AML-193 (cell line): ENCODE measurements at places on chromosomes 2 and 18.

DNA sequence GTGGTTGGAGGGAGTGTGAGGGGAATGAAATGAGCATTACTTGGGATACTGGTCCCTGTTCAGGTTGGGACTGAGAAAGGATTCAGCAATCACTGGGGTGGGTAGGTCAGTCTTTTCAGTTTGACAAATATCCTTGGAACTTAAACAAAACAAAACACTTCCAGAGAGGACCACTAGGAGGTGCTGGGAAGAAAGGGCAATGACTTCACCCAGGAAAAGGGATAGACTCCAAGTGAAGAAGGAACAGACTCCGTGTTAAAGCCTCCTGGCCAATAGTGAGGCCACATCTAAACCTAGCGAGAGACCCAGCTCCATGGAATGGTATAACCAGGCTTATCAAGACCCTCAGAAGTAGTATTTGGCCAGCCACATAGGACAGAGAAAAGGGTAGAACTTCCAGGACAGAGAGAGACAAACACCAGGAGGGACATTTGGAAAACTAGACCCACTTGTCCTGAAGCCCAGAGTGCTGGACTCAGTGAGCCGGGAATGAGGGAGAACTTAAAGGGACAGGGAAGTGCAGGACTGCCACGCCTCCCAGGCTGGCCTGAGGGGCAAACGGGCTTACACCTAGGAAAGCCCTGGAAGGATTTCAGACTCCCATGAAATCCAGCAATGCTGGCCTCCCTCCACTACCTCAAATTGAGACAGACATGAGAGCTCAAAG, 19.6 kb upstream of the KCNG3 start:
- peak; percentile 12 for DNase-seq

DNA sequence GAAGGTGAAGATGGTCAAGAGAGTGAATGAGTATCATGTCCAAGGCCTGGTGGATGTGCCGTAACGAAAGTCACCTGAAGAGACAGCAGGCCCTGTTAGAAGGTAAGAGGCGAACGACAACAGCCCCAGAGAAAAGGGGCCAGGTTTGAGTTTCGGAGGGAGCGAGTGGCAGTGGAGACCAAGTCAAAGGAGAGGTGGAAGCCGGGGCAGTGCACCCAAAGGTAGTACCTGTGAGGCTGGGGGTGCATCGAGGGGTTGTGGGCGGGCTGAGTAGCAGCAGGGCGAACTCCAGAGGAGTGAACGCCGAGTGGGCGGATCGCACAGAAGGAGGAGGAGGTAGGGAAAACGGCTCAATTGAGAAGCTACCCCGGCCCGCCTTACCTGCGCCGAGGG, 358 bp downstream of the USP37 start:
- no peak for DNase-seq

DNA sequence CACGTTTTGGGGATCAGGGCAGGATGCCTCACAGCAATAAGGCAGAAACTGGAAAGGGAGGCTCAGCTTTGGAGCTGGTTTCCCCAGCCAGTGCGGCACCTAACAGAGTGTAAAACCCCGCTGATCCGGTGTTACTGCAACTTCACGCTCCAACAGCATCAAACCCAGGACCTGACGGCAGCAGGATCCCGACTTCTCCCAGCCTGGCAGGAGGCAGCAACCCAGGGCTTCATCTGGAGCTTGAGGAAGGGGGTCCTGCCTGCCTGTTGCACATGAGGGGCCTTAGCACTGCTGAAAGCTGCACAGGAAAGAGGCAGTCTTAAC, 209.8 kb downstream of the MGAT5 start:
- DNase-seq, result no peak

- no peak for DNase-seq
Measured at GRCh38 chr2:9753665-9754531, 89.4 kb upstream of the TAF1B start.

- no peak for DNase-seq
Measured at GRCh38 chr18:3079653-3080052, 66.7 kb upstream of the LPIN2 start.

GRCh38 chr2:119160361-119160990, 1.9 kb upstream of the C1QL2 start:
- DNase-seq, result no peak

DNA sequence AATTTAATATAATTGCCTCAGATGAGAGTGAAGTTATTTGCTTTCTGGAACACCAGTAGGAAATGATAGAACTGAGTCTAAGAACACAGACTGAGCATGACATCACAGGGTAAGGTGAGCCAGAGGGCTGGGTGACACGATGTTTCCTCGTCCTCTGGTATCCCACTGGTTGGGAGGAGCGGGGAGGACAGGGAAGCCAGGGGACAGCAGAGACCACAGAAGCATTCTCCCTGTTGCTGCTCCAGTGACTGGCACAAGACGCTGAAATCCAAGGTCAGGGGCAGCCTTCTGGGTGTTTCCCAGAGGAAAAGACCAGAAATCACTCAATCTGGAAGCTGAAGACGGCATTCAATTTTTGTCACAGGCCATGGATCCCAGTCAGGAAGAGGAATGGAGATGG, 363.4 kb upstream of the SOX11 start:
- no peak for DNase-seq

DNA sequence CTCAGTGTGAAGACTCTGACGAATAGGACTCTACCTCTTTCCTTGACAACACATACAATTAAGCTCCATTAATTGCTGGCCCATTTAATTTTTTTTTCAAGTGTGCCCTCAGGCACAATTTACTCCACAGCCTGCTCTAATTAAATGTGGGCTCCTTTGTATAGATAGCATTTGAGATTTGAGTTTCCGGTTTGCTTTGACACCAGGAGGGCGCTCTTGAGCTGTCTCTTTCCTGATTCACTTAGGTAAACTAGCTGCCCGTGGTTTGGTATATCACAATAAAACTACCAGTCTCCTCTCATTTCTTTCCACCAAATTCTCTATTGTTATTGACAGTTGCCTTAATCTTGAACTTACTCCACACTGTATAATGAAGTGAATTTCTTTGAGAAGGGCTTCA, 666.0 kb downstream of the DSC3 start:
- DNase-seq, result peak; percentile 41

DNA sequence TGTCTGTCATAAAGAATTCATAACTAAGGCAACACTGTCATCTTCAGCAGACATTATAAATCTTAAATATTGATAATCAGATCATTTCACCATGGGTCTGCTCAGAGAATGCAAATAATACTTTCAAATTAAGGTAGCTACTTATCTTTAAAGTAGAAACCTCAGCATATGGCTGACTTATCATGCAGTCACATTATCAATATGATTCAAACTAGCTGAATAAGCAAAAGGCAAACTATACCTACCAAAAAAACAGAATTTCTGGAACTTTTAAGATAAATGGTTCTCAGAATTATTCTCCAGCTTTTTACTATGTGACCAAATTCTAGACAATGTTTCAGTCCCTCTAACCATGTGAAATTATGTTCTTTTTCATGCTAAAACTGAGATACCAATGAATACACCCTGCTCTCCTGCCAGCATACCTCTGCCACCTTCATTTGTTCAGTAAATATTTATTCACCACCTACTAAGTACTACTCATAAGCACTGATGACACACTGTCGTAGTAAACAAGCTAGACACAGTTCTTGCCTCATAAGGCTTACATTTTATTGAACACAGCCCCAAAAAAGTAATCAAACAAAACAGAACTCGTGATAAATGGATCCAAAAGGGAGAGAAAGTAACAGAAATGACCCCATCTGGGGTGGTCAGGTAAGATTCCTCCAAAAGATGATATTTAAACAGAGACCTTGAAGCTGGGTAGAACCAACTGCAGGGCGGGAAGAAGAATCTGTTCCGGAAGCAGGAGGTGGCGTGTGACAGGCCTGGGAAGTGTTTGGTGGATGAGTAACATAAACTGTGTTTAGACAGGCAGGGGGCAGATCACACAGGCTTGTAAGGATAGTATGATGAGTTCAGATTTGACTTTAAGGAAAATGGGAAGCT, 17.7 kb downstream of the SPIRE1 start:
- no peak for DNase-seq

- DNase-seq, result no peak
Measured at GRCh38 chr2:54673501-54673998, 49.9 kb upstream of the EML6 start.

- peak; percentile 67 for DNase-seq
Measured at GRCh38 chr2:53970724-53971602, at the start of gene PSME4. TSS of gene PSME4 (minus strand) at chr2:53970993. CDS start at chr2:53970784, 209 bp downstream.

DNA sequence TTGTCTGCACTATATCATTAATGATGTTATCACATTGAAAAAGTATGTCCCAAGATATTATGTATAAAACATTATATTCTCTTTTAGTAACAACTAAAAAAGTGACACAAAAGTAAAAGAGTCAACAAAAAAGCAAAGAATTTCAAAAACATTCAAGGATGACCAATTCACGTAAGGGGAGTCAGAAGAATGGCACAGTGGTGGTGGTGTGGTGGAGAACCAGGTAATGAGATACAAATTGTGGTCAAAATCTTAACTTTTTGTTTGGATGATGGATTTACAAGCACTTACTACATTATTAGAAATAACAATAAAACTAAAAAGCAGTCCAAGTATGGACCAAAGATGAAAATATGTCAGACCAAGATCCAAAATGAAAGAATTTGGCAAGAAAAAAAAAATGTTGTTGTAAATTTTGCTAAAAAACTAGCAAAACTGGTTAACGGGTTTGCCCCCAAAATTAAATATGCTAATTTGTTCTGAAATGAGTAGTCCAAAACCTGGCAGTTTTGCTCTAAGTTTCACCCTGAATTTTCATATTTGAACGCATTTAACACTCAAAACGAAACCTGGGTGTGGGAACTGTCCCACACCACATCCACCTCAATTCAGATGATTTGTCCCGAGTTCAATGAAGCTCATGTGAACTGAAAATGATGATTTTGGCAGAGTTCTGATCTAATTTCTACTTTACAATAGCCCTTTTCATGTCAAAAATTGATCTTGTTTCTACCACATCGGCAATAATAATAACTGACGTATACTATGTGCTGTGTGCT, 135.8 kb downstream of the IKZF2 start:
- no peak for DNase-seq

DNA sequence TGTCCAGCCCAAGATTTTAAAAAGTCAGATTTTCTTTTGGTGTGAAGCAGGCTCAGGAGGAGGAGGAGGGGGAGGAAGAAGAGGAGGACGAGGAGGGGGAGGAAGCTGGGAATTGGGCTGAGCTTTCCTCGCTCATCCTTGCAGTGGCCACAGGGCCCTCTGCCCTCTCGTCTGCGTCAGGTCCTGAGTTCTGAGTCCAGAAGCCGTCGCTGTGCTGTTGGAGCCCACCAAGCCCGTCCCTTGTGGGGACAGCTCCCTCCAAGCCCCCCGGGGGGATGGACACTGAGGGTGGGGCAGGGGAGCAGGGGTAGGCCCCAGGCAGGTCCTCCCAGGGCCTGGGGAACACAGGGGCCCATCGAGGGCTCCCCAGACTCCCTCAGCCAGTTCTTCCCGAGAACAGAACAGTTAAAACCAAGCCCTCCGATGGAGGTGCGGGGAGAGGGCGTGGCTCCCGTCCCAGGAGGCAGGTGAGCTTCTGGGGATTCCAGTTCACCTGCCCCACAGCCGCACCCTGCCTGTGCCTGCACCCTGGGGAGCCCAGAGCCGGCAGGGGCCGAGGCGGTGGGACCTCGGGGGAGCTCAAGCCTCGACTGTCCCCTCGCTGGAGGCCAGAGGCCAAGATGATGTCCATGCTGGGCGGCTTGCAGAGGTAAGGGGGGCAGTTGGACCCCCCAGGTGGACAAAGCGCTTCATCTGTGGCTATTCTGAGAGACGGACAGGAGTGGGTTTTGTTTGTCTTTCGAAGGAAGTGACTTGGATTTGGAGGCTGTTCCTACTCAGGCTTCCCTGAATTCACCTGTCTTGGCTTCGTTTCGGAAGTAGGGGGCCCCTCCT, at the start of gene GAL3ST2:
Gene GAL3ST2, plus strand, starts transcription at position 487 of the 834 bp plus-strand sequence. Its CDS starts 134 bp downstream, at position 621.
- DNase-seq, result no peak

GRCh38 chr2:37637190-37637860, 34.1 kb downstream of the CDC42EP3 start:
- DNase-seq, result no peak

- DNase-seq, result no peak
Measured at GRCh38 chr18:56421647-56422046, 216.7 kb downstream of the TXNL1 start.

DNA sequence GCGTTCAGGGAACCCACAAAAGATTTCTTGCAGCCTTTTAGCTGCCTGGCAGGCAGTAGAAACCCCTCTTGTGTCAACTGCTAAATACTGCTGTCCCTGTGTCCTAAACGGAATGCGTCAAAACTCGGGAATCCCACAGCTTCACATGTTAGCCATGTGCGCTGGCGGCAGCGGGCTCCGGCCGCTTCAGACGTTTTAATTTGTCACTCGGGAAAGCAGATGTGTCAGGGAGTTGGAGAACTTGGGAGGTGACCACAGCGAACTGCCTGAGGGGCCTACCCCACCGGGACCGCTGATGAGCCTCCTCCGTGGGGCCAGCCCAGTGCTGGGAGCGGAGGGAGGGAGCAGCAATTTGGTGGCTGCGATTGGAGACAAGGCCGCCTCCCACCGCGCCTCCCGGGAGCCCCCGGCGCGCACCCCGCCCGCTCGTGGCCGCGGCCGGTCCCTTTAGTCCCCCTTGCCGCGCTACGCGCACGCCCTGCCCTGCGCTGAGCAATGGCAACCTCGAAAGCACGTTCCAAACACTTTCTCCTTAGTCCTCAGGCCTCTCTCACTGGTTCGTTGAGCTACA, 146.1 kb upstream of the SATB2 start:
- DNase-seq, result no peak

- DNase-seq, result no peak
Measured at GRCh38 chr2:217283460-217283859, 423.6 kb upstream of the TNP1 start.

DNA sequence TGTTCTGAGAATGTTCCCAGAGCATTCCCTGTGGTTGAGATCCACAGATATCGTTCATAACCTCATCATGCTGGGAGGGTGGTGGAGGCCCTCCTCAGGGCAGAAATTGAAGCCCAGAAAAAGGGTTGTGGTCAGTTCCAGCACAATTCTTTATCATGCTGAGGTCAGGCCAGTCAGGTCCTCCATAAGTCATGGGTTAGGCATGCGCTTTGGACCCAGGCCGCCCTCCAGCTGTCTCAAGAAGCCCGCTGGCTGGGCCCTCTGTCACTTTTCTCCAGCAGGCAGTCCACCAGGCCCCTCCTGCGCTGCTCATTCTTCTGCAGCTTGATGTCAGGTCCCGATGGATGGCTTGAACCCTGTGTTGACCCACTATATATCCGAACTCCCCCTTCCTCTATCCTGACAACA, 151.1 kb upstream of the NT5C1B start:
- no peak for DNase-seq

GRCh38 chr2:148531669-148532428, 112.7 kb upstream of the EPC2 start:
- no peak for DNase-seq

GRCh38 chr2:54422072-54422581, 34.0 kb upstream of the SPTBN1 start:
- DNase-seq, result no peak

GRCh38 chr2:227031379-227031778, 132.6 kb downstream of the COL4A4 start:
- DNase-seq, result no peak

GRCh38 chr2:95048825-95049682, 23.5 kb downstream of the MAL start:
- DNase-seq, result no peak

DNA sequence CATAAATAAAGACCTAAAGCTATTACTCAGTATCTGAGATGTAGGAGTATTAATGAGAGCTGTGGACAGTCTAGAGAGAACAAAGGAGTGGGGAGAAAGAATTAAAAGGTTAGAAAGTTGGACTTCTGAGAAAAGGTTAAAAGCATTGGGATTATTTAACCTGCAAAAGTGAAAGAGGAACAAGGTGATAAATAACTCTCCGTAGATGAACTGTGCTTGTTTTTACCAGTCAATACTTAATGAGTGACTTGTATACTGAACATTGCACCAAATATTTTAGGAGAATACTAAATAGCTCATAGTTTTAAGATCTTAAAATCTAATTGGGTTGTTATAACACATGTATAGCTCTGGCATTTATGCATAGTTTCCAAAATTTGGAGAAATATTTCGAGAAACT, 137.5 kb downstream of the GPD2 start:
- DNase-seq, result no peak
